B cell (primary cell): ENCODE measurements at places on chromosomes 12 and 14. TPM values are rescaled to one million over a fixed set of nuclear protein-coding genes. Genes with fewer than 3 reads are reported as not detected.

LBHD2 gene
- not detected in 2 replicates for total RNA-seq

ZC2HC1C gene
- 0.46 and 0.59 TPM in 2 replicates for total RNA-seq

PLXNC1 gene
- 33.6 and 35.2 TPM in 2 replicates for total RNA-seq

- H3K4me1 ChIP-seq: no peaks in the 10 kb centered on the region
- H3K27me3 ChIP-seq: no peaks in the 10 kb centered on the region
- no peak overlapping the region for H3K4me3 ChIP-seq
- no peak for DNase-seq
Measured at GRCh38 chr14:26187996-26188620, 409.7 kb downstream of the NOVA1 start.

DNA sequence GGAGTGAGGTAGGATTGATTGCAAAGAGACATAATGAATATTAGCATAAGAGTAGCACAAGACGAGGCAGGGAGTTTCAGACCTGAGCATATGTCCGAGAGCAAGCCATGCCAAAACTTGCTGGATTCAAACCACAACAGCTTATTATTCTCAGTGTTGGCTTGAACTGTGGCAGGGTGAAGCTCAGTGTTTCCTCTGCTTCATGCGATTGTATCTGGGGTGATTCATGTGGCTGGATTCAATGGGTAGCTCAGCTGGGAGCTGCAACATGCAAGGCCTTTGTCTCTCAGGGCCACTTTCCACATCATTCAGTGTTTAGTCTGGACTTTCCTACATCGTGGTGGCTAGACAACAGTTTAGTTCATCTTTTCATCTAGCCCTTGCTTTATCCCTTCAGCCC, 22.1 kb upstream of the E2F7 start:
- no peak overlapping the region for H3K4me3 ChIP-seq
- no peak for DNase-seq
- no peaks in the 10 kb centered on the region for H3K27me3 ChIP-seq
- no peak overlapping the region for H3K27ac ChIP-seq
- H3K4me1 ChIP-seq: no peaks in the 10 kb centered on the region

DNA sequence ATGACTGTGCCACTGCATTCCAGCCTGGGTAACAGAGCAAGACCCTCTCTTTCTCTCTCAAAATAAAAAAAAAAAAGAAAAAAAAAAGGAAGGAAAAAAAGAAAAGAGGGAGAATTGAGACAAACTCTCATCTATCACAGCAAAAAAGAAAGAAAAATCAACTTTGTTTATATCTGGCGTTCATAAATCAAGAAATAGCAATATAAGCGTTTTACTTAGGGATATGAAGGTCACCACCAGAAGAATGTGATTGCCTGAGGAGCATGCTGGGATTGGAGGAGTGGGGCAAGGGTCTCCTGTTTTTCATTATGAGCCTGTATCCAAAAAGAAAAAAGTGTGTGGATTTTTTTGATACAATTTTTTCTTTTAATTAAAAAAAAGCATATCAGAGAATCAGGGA, 78.4 kb downstream of the HECTD4 start:
- no peak overlapping the region for H3K4me3 ChIP-seq
- DNase-seq: no peak
- H3K36me3 ChIP-seq: peaks cover 5% of the 10 kb centered on the region
- no peak overlapping the region for H3K27ac ChIP-seq
- H3K4me1 ChIP-seq: no peaks in the 10 kb centered on the region

- DNase-seq: no peak
- H3K4me3 ChIP-seq: no peak overlapping the region
- H3K4me1 ChIP-seq: no peaks in the 10 kb centered on the region
- no peaks in the 10 kb centered on the region for H3K27me3 ChIP-seq
- no peak overlapping the region for H3K27ac ChIP-seq
Measured at GRCh38 chr12:86914721-86915120, 658.5 kb upstream of the MGAT4C start.
